ENCODE measurements at places on chromosomes 16 and 17.

DNA sequence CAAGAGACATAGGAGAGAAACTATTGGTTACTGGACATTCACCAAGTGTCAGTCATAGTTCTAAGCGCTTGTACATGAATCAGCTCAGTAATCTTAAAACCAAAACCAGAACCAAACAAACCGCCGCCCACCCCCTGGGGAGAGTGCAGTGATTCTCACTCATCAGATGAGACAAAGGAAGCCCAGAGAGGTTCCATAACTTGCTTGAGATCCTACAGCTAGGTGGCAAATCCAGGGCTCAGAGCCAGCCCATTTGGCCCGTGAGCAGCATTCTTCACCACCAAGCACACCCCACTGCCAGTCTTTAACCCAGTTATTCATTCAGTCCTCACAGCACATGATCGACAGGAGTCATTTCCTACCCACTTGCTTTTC, 37.2 kb upstream of the RGS9 start:
- DNase-seq, result peak; percentile 89

DNA sequence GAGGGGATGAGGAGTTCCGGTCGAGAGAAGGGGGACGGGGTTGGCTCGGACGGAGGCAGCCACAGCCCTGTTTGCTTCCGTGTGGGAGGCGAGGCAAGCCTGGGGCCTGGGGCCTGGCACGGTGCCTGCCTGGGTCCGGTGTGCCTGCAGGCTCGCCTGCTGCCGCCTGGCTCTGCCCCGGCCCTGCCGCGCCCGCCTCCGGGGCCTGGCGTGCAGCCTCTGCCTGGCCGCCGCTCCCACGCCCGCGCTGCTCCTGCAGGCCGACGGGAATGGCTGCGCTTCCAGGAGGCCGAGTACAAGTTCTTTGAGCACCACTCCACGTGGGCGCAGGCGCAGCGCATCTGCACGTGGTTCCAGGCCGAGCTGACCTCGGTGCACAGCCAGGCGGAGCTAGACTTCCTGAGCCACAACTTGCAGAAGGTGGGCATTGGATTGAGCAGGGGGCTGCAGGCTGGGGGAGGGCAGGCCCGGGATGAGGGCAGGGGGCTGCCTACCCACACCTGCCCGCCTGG, 53.1 kb downstream of the MRC2 start:
- DNase-seq, result no peak

GRCh38 chr17:65518256-65518655, 43.2 kb downstream of the AXIN2 start:
- DNase-seq, result no peak

GRCh38 chr16:88805887-88806393, 2.4 kb downstream of the CDT1 start:
- DNase-seq, result no peak

DNA sequence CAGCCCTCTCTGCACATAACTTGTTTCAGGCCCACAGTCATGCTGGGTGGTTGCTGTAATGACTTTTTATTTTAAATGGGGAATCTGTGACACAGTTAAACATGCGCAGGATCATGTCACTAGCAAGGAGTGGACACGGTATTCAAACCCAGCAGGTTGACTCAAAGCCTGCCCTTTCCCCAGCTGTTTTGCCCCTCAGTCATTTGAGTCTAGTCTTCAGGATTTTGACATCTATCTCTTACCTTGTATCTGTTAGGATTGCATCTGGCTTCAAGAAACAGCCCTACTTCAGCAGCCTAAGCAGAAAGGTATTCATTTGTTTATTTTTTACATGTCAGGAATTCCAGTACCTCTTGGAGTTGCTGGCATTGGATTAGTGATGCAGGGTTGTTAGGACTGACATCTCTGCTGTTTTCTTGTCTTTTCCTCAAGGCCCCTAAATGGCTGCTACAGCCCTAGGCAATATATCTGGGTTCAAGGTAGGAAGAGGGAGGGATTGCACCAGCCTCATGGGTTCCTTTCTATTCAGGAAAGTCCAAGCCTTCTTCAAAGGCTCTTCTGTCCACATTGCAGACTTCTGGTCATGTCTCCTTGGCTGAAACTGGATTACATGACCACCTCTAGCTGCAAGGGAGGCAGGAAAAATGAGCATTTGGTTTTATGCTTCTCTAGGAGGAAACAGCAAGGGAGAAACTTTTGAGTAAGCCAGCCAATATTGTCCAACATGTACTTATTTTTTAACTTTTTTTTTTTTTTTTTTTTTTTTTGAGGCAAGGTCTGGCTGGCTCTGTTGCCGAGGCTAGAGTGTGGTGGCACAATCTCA, 22.8 kb downstream of the ABCC1 start:
- DNase-seq, result no peak

DNA sequence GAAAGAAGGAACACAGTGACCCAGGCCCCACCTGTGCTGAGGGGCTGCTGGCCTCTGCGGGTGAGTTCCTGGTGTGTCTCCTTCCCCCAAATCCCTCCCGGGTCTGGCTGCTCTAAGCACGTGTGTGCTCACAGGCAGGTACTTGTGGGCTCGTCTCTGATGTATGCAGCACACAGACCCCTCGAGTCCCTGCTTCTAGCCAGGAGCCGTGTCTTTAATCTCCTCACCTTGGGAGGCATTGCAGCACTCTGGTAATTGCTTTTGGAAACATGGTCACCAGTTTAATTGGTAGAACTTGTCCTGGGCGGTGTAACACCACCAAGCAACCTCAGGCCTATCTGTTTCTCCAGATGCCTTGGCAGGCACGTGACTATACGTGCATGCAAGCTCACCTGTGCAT, 8.8 kb upstream of the RPL38 start:
- DNase-seq, result no peak

DNA sequence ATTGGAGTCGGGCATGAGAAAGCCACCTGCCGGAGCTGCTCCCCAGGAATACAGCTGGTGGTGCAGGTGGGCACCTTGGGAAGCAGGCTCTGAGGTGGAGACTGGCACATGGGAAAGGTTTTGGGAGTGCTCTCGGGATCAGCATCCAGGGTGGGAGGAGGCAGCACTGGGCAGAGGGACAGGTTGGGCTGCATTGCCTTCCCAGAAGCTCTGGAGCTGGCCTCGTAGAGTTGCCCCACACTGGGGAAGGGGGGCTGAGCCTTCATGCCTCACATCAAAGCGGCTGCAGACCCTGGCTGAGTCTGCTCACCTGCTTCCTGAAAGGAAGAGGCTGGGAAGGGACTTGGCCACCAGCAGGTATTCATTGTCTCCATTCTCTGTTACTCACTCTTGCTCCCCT, 13.5 kb upstream of the GPRC5B start:
- no peak for DNase-seq

DNA sequence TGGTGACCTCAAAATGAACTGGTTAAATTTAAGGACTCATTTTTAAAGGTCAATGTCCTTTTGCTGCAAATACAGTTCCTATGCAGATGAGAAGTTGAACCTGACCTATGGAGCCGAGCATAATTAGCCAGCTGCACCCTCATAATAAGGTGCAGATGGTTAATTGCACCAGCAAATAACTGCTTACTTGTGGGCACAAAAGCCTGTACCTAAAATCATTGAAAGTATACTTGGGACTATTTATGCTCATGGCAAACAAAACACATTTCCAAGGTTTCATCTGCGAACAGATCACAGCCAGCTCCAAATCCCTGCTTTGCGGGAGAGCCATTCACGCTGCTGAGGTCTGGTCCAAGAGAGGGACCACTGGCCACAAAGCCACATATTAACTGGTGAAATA, 13.0 kb downstream of the HYDIN start:
- no peak for DNase-seq

GRCh38 chr17:38967290-38967738, at the start of gene FBXO47:
Gene FBXO47, minus strand, starts transcription at chr17:38967403. Its CDS starts 4,378 bp downstream, at chr17:38963025.
- DNase-seq, result peak; percentile 85

- peak; percentile 51 for DNase-seq
Measured at GRCh38 chr17:68399638-68400403, 57.5 kb downstream of the WIPI1 start.

GRCh38 chr16:58038219-58038641, 12.7 kb downstream of the MMP15 start:
- DNase-seq, result no peak

GRCh38 chr17:62870030-62870541, 62.0 kb upstream of the MARCHF10 start:
- no peak for DNase-seq

DNA sequence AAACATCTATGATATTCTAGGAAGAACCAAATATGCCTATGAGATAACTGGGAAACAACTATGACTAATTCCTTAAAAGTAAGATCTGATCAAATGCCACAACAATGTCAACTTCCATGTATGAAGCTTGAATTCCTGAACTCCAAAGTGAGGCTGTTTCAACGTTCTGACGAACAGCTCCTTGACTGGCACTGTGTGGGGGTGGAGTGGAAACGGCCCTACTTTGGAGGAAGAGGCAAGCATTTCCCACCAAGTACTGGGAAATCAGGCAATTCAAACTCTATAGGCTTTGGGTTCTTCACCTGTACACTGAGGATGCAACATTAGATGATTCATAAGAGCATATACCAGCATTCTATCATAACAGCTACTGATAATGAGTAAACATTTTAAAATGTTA, 187.2 kb downstream of the CDK5R1 start:
- DNase-seq, result no peak

DNA sequence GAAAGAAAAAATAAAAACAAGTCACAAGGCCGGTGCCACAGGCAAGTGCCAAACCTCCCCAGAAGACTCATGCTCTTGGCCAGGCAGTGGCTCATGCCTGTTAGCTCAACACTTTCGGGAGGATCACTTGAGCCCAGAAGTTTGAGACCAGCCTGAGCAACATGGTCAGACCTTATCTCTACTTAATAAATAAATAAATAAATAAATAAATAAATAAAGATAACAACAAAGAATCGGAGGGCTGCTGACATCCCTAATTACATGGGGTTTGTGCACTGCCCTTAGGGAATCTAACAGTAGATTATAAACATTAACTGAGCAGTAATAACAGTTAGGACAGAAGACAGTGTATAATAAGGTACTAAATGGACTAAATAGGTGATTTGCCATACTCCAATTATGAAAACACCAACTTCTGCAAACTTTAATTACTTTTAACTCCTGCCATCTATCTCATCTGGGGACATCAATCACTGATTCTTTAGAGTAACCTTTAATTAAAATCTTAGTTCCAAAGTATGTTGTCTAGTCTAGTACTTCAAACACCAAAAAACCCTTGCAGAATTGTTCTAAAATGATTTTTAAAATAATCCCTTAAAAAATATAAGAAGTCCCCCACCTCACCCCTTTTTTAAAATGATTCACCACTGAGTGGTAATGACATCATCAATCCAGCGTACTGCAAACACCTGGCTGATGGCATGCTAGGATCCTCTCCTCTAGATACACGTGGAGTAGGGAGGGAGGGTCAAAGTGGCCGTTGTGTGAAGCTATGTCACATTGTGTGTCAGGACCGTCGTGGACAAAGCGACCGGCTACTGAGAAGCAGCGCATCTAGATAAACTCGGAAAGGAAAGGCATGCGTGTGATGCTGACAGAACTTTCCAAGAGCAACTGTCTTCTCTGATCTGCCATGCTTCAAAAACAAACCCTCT, 28.5 kb downstream of the CYTH1 start:
- no peak for DNase-seq

GRCh38 chr16:75818491-75818890, 92.2 kb upstream of the CPHXL start:
- no peak for DNase-seq

GRCh38 chr17:30253312-30253711, 17.8 kb upstream of the SLC6A4 start:
- DNase-seq, result no peak

DNA sequence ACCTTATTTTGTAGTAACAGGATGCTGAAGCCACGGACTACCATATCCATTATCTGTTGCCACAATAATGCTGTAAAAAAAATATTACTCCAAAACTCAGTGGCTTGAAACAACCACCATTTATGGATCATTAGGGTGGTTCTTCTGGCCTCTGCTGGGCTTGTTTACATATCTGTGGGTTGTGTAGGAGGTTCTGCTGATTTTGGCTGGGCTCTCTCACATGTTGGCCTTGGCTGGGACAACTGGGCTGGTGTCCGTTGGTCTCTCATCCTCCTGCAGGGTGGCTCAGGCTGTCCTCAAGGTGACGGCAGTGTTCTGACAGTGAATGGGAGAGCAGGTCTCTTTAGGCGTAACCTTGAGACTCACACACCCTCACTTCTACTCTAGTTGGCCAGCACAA, 76.0 kb downstream of the GPR139 start:
- DNase-seq, result no peak

GRCh38 chr16:2341456-2342447, 1.2 kb upstream of the ABCA3 start:
- DNase-seq, result no peak

DNA sequence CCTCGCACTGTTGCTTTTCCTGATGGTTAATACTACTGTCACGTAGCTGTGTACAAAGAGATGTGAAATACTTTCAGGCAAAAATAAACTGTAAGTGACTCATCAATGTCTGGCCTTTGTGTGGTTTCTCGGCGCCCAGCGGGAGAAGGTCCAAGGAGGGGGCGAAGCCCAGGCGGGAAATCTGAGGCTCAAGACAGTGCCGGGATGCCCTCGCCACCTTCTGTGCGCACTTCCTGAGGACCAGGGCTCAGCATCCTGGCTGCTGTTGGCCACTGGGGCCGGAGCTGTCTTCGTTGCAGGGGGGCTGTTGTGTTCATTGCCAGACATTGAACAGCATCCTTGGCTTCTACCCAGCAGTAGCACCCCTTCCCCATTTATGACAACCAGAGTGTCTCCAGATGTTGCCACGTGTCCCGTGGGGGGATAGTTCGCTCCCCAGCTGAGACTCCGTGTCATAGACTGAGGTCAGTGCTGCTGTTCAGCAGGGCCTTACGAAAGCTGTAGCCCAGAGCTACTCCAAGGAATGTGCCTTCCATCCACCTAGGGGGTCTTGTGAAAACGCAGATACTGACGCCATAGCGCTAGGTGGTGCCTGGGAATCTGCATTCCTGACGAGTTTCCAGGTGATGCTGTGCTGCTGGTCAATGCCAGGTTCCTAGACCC, 67.3 kb upstream of the PLCG2 start:
- DNase-seq, result no peak

DNA sequence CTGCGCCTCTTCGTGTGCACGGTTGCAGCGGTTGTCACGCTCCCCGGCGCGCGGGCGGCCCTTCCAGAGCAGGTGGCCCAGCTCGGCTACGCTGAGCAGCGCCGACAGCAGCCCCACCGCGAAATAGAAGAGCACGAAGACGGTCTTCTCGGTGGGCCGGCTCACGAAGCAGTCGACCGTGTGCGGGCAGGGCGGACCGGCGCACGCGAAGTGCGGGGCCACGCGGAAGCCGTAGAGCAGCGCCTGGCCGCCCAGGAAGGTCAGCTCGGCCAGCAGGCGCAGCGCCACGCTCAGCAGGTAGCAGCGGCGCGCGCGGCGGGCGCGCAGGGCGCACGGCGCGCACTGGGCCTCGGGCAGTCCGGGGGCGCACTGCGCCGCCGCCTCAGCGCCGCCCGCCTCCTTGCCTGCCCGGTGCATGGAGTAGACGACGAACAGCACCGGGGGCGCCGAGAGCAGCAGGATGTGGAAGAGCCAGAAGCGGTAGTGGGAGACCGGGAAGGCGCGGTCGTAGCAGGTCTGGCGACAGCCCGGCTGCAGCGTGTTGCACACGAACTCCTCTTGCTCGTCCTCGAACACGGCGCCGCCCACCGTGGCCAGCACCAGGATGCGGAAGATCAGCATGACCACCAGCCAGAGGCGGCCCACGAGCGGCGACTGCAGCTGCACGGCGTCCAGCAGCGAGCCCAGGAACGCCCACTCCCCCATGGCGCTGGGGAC, 1.3 kb downstream of the GJD3 start:
- no peak for DNase-seq
